ENCODE measurements at places on chromosomes 2 and 18. TPM values are rescaled to one million over a fixed set of nuclear protein-coding genes. Genes with fewer than 3 reads are reported as not detected.

Gene CHST9
- not detected for total RNA-seq

Gene SERPINB12
- not detected for total RNA-seq

Gene C2orf92
- 3.1 TPM for total RNA-seq

Gene MTLN
- 42.2 TPM for total RNA-seq

Gene HOXD4
- total RNA-seq: 0.30 TPM

Gene GALNT13
- total RNA-seq: 2.7 TPM

Gene ASIC4
- 0.09 TPM for total RNA-seq

Gene ALS2
- total RNA-seq: 42.0 TPM

Gene GPAT2
- total RNA-seq: 11.0 TPM

Gene C2orf15
- total RNA-seq: 0.18 TPM

Gene ERFE
- total RNA-seq: 0.65 TPM

Measured in smooth muscle cell of the umbilical artery (primary cell).